SW 1271 (cell line): ENCODE measurements at places on chromosomes 1 and 21.
A peak's percentile ranks its signal among the peaks of the same experiment; 100 is the strongest.

DNA sequence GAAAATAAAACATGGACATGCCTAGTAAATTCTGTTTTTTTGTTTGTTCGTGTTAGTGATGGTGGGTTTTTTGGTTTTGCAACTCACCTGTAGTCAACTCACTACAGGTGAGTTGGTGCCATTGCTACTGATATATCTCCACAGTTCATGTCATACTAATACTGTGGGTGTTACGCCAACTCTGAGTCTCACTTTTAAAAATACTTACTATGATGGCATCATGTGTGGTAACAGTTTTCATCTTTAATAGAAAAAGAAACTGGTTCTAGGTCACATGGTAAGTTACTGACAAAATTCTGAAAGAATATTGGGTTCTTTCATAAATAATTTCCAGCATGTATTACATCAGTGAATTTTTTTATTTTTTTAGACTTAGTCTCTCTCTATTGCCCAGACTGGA, 38.0 kb downstream of the TSNAX start:
- no peak for DNase-seq

- DNase-seq = no peak
Measured at GRCh38 chr1:84913555-84913892, 20.5 kb upstream of the LPAR3 start.

GRCh38 chr1:44016041-44016889, 15.0 kb downstream of the SLC6A9 start:
- DNase-seq = no peak

DNA sequence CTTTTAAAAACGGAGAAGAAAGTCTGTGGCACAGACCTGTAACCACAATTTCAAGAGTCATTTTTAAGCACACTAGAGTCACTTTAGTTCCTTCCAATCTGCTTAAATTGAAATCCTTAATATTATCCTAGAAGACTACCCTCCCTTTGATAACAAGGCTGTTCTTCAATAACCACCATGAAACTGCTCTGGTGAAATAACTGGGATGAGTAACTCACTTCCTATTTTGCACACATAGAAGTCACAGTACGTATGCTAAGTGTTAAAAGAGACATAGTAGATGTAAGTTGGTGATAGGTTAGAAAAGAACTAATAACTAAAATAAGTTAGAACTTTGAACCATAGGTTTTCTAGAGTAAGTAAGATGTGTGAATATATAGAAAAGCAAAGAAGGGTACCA, 107.8 kb downstream of the NME7 start:
- no peak for DNase-seq

DNA sequence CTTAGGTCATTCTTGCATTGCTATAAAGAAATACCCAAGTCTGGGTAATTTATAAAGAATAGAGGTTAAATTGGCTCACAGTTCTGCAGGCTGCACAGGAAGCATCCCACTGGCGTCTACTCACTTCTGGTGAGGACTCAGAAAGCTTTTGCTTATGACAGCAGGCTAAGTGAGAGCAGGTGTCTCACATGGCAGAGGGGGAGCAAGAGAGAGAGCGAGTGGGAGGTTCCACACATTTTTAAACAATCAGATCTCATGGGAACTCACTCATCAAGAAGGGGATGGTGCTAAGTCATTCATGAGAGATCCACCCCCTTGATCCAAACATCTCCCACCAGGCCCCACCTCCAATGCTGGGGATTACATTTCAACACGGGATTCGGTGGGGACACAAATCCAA, 13.6 kb upstream of the RGS4 start:
- DNase-seq = no peak

- no peak for DNase-seq
Measured at GRCh38 chr1:6638226-6638625, 13.6 kb downstream of the THAP3 start.

DNA sequence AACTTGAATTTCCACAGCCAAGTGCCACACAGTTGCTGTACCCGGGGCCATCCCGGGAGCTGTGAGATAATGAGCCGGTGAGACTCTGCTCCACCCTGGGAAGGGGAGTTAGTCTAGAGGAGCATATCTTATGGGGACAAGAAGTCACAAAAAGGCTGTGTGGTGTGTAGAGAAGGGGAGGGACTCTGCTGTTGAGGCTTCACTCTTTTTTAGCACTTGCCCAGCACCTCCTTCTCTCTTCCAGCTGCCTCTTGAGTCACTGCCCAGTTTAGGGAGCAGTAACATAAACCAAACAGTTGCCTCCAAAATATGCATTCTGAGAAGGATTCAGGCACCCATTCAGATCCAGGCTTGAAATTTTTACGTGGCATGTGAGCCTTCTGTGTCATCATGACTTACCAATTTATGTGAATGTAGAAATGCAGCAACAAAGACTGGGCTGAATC, 744 bp upstream of the WDR26 start:
- DNase-seq = peak; percentile 6
